Endodermal cell (in vitro differentiated cells): ENCODE measurements at places on chromosomes 7 and 10.
A peak's percentile ranks its signal among the peaks of the same experiment; 100 is the strongest.

- no peak for DNase-seq
Measured at GRCh38 chr7:42055171-42055570, 181.8 kb downstream of the GLI3 start.

- DNase-seq = no peak
Measured at GRCh38 chr7:47937065-47937687, 11.1 kb downstream of the PKD1L1 start.

- DNase-seq = no peak
Measured at GRCh38 chr10:1123198-1123597, 67.0 kb downstream of the WDR37 start.

DNA sequence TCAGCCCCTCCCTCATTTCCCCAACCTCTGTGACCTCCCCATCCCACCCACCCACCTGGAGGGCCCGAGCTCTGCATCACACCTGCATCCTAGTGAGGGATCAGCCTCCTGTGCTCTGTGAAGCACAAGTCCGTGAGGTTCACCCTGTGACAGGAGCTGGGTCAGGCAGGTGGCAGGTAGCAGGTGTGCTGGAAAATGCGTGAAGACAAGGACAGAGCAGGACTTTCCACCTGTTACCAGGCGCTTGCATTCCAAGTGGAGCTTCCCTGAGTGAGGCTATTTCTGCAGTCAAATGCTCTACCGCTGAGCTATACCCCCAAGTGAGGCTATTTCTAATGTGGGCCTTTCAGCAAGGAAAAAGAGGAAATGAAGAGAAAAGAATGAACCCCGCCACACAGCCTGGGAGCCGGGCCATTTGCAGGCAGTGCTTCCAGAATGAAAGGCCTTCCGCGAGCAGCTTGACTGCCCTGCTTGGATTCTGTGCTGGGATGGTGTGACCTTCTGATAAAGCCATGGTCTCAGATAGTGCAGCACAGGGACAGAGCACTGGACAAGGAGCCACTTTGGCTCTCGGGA is 13.3 kb upstream of the CPXM2 start:
- DNase-seq = no peak

GRCh38 chr7:33646166-33646565 is 259.2 kb upstream of the BMPER start:
- DNase-seq = no peak

GRCh38 chr7:156751319-156751718 is 110.7 kb downstream of the RNF32 start:
- DNase-seq = no peak

DNA sequence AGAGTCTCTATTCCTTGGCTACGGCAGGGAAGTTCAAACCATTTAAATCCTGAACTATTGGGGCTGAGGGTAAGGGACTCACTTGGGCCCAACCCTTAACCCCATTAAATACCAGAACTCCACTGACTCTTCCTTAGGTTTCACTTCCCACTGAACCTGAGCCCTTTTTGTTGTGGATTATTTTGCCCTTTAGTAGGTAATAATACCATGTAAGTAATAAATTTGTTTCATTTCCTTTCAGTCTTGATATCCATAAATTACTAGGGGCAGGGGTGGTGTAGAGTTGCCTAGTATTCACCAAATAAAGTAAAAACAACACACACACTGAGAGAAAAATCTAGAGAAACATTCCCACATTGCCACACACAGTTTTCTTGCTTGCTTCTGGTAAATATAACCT is 352.0 kb downstream of the PCDH15 start:
- DNase-seq = no peak

GRCh38 chr7:90833443-90833842 is 237.3 kb downstream of the CDK14 start:
- DNase-seq = no peak

DNA sequence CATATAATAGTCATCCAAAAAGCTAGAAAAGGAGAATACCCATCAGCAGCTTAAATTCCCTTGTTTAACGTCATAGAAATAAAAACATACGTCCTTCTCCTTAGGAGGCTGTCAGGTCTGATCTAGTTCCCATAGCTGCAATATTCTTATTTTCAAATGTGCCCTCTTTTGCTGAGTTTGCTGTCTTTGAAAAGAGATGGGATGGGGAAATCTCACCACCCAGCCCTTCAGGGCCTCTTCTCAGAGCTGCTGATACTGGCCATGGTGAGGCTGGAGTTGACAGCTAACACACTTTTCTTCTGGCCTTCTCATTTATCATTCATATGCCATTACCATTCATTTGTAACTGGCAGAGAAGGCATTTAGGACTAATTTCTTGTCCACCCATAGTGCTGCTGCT is 5.1 kb upstream of the PCGF5 start:
- DNase-seq = no peak

DNA sequence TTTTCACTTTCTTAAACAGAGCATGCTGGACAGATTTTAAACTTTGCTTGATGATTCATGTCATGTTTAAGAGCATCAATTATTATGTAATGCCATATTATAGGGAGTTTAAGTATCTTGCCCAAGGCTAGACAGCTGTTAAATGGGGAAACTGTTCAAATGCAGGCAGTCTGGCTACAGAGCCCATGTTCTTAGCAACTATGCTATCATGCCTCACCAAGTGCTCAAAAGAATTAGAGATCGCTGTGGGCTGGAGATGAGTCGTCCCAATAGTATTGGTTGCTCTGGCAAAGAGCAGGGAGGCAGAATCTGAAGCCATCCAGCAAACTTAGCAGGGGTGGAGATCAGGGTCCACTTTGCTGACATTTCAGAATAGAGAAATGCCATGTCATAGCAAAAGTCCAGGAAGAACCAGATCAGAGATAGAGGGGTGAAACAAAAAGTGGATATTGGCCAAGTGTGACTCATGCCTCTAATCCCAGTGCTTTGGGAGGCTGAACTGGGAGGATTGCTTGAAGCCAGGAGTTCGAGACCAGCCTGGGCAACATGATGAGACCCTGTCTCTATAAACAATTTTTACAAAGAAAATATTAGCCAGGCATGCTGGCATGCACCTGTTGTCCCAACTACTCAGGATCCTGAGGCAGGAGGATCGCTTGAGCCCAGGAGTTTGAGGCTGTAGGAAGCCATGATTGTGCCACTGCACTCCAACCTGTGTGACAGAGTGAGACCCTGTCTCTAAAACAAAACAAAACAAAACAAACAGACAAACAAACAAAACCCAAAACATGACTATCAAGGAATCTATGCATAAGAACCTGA is 57.8 kb downstream of the BAMBI start:
- peak; percentile 56 for DNase-seq

DNA sequence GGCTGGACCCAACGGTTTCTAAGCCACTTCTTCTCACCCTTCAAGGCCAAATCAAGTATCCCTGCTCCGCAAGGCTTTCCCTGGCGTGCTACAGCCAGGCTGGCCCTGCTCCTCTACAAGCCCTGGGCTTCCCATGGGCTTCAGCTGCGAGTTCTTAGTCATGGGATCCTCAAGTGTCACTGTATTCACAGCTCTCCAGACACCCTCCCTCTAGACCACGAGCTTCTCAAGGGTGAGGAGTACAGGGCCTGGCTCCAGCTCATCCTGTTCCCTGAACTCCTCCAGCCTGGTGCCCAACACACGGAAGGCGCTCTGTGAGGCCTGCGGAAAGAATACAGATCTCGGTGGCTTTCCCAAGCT is 38.8 kb downstream of the FAM53B start:
- no peak for DNase-seq

GRCh38 chr7:130884437-130885417 is 150.7 kb upstream of the KLF14 start:
- DNase-seq = no peak

GRCh38 chr7:131961054-131961680 is 404.7 kb upstream of the PODXL start:
- peak; percentile 16 for DNase-seq

DNA sequence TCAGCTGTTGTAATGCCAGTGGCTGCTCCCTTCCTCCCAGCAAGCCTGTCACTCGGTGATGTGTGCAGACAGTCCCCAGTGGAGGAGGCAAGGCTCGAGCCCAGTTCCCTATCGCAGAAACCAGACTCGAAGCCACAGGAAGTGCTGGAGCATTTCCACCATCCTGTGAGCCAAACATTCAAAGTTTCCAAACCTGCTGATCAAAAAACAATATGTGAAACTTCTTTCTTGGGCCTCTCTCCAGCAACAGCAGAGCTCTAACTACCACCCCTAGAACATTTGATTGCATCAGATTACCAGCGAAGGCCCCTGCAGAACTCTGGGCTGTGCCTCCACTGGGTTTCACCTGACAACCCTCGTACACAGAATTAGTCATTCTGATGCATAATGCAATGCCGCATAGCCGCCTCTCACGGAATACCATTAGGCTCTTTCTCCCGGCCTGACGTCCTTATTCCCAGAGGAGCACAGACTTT is 94.0 kb downstream of the ELMO1 start:
- no peak for DNase-seq

GRCh38 chr7:51313738-51314425 is 2.7 kb downstream of the COBL start:
- peak; percentile 17 for DNase-seq

- DNase-seq = peak; percentile 54
Measured at GRCh38 chr10:124349231-124349995, 69.3 kb downstream of the OAT start.

DNA sequence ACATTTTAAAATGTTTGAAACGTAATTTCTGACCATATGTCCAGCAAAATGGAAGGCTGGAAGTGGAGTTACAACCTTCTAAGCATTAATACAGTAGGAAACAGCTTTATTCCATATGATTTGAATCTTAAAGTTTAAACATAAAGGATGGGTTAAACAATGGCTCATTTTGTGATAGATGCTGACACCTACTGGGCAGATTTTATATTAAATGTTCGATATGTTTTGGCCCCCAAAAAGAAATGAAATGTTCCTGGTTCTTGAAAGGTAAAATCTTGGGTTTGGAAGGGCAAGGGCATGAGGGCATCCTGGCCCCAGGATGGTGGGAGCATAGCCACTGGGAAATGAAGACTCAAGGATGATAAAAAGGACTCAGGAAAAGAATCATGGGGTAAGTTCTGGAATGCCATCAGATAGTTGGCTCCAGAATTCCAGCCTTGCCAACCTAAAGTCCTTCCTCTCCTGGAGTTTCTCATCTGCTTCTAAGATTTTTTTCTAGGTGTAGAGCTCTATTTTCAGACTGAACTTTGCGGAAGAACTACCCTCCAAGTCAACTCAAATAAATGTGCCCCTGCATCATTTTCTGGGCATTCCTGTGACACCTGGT is 34.6 kb upstream of the SLC35G1 start:
- no peak for DNase-seq

GRCh38 chr7:35485436-35485835 is 209.5 kb downstream of the HERPUD2 start:
- peak; percentile 41 for DNase-seq

- DNase-seq = no peak
Measured at GRCh38 chr10:8790390-8790789, 735.9 kb downstream of the GATA3 start.

DNA sequence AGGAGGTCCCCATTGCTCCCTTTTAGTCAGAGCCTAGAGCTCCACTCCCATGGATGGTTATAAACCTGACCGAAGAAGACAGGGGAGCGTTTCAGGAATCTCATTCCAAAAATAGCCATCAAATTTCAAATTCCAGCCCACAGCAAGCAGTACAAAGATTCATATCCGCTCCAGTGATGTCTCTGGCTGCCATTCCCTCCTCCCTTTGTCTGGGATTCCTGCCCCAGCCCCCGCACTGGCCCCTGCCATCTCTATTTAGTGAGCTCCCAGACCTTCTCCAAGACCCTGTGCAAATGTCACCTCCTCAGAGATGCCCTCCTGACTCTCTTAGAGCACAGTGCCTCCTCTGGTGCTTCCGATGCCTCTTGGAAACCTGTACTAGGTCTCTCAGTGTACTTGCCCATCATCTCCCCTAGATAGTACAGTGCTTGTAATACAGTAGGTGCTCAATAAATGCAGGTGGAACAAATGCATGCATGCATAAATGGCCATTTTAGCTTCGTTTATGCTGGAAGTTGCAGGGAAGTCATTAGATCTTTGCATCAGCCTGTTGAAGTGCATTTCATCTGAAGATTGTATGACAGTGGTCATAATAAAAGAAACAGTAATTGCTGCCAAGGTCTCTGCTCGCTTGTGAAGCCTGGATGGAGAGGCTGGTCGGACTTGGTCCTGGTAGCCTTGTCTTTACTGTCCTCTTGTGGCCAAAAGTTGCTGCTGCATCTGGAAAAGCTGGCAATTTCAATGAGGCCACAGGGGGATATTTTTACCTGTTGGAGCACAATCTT is 32.0 kb upstream of the HABP2 start:
- peak; percentile 90 for DNase-seq

DNA sequence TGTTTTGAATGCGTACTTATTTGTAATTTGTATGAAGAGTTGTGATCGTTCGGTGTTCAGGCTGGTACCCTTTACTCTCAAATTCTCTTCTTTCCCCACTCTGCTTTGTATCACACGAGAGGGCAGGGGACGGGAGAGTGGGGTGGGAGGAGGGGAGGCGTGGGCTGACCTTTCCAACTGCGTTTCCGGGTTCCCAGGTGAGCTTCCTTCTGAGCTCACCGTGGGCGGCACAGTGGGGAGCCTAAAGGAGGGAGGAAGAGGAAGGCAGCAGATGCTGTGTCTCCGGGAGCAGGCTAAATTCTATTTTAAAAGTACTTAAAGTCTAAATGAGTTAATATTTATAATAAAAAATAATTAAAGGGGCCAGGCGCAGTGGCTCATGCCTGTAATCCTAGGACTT is 7.4 kb upstream of the XRCC2 start:
- no peak for DNase-seq

DNA sequence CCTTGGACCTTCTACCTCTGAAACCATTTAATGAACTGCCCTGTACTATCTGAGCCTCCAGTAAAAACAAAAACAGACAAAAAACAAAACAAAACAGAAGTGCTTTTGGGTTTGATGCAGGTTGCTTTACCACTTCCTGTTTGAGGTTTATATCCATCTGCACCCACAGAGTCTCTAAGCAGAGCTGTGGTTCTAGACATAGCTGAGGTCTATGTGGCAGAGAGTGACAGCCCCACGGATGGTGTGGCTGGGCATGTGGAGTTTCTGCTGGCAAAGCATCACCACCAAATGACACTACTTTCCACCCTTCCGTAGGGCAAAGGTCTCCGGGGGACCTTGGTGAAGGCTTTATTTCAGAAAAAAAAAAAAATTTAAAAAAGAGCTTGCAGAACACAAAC is 754.2 kb downstream of the GRID1 start:
- peak; percentile 24 for DNase-seq

- no peak for DNase-seq
Measured at GRCh38 chr10:96651998-96652431, 65.2 kb upstream of the TM9SF3 start.

DNA sequence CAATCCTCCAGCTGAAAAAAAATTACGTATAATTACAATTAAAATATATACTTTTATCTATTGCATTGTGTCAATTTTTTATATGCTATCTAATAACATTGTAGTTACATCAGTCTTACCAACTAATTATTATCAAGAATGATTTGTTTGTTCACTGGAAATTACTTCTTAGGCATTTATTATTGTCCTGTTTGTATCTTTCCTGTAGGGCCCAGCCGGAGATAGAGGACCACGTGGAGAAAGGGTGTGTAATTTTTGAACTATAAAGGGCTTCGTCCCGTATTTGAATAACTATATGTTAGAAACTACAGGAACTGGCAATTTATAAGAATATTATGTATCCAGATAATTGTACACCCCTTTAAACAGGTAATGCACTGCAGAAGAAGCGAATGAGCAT is 4.1 kb downstream of the COL1A2 start:
- no peak for DNase-seq
